A549 treated with RU486 at 1 μM for 4 hours (cell line): ENCODE measurements at places on chromosomes 1 and 21. TPM values are rescaled to one million over a fixed set of nuclear protein-coding genes. Genes with fewer than 3 reads are reported as not detected.

The AMY1C gene
- not detected in 5 replicates for total RNA-seq

The DISC1 gene
- 0.10 to 0.21 TPM (median 0.18 TPM) in 5 replicates for total RNA-seq

The ANXA9 gene
- total RNA-seq, result 0.54 to 1.3 TPM (median 0.70 TPM) in 5 replicates

The SPRR4 gene
- total RNA-seq, result not detected in 5 replicates

The ITGB2 gene
- 0.41 to 1.1 TPM (median 0.61 TPM) in 5 replicates for total RNA-seq

The E2F2 gene
- total RNA-seq, result 2.8 to 3.4 TPM (median 2.9 TPM) in 5 replicates

The ACKR1 gene
- not detected in 5 replicates for total RNA-seq

The DSCAM gene
- total RNA-seq, result not detected in 5 replicates

The WNT3A gene
- total RNA-seq, result 0.03 TPM in 1 of 5 replicates, not detected in the others

The WNT4 gene
- total RNA-seq, result 0.18 to 0.67 TPM (median 0.42 TPM) in 5 replicates

The TCHHL1 gene
- total RNA-seq, result not detected in 5 replicates

The SHE gene
- total RNA-seq, result 0.03 to 0.12 TPM (median 0.05 TPM) in 3 of 5 replicates, not detected in the others

The ZNF697 gene
- total RNA-seq, result 1.3 to 2.1 TPM (median 1.9 TPM) in 5 replicates

The REN gene
- total RNA-seq, result not detected in 5 replicates

The LAD1 gene
- 0.59 to 0.92 TPM (median 0.69 TPM) in 5 replicates for total RNA-seq

The TTC39A gene
- 1.3 to 2.4 TPM (median 1.5 TPM) in 5 replicates for total RNA-seq

The FMO5 gene
- 0.17 to 0.35 TPM (median 0.18 TPM) in 4 of 5 replicates, not detected in the other for total RNA-seq

The VWA5B1 gene
- not detected in 5 replicates for total RNA-seq

The LRRC8B gene
- total RNA-seq, result 2.9 to 6.3 TPM (median 5.6 TPM) in 5 replicates

The OR2M4 gene
- not detected in 5 replicates for total RNA-seq

The HCRTR1 gene
- not detected in 5 replicates for total RNA-seq

The SYTL1 gene
- 0.10 to 0.81 TPM (median 0.53 TPM) in 5 replicates for total RNA-seq

The SLC30A10 gene
- total RNA-seq, result 0.06 to 0.09 TPM (median 0.07 TPM) in 3 of 5 replicates, not detected in the others

The PROX1 gene
- 0.05 to 0.16 TPM (median 0.13 TPM) in 5 replicates for total RNA-seq

The RGS8 gene
- total RNA-seq, result not detected in 5 replicates

The SPRR3 gene
- total RNA-seq, result not detected in 5 replicates

The SLC45A3 gene
- 4.8 to 7.6 TPM (median 6.2 TPM) in 5 replicates for total RNA-seq

The TMEM240 gene
- 0.22 to 0.52 TPM (median 0.36 TPM) in 5 replicates for total RNA-seq

The TDRD5 gene
- 0.03 to 0.09 TPM (median 0.05 TPM) in 3 of 5 replicates, not detected in the others for total RNA-seq

The RIMS3 gene
- 0.46 to 1.1 TPM (median 0.91 TPM) in 5 replicates for total RNA-seq

The FAM72D gene
- 3.3 to 7.6 TPM (median 6.2 TPM) in 5 replicates for total RNA-seq

The S100A3 gene
- total RNA-seq, result 85.7 to 107 TPM (median 98.6 TPM) in 5 replicates

The GRIK3 gene
- total RNA-seq, result not detected in 5 replicates

The TNFRSF18 gene
- not detected in 5 replicates for total RNA-seq

The TACSTD2 gene
- total RNA-seq, result 0.14 TPM in 1 of 5 replicates, not detected in the others

The AMY2A gene
- not detected in 5 replicates for total RNA-seq

The C1orf87 gene
- total RNA-seq, result not detected in 5 replicates

The TESK2 gene
- 0.24 to 0.43 TPM (median 0.33 TPM) in 5 replicates for total RNA-seq

The DNASE2B gene
- total RNA-seq, result not detected in 5 replicates

The DCDC2B gene
- total RNA-seq, result not detected in 5 replicates

The ASTN1 gene
- not detected in 5 replicates for total RNA-seq

The RNU1-2 gene
- total RNA-seq, result 5.0 TPM in 1 of 5 replicates, not detected in the others

The FTCD gene
- not detected in 5 replicates for total RNA-seq

The PCP4L1 gene
- 0.09 to 0.13 TPM in 2 of 5 replicates, not detected in the others for total RNA-seq

The OR2T35 gene
- total RNA-seq, result not detected in 5 replicates

The FMOD gene
- 0.09 to 0.10 TPM in 2 of 5 replicates, not detected in the others for total RNA-seq

The SHISA4 gene
- total RNA-seq, result 11.4 to 20.1 TPM (median 17.0 TPM) in 5 replicates

The MARK1 gene
- 0.07 to 0.32 TPM (median 0.11 TPM) in 5 replicates for total RNA-seq

The PPP1R12B gene
- total RNA-seq, result 0.95 to 2.9 TPM (median 2.2 TPM) in 5 replicates

The ABCA4 gene
- total RNA-seq, result 0.01 to 0.10 TPM (median 0.05 TPM) in 3 of 5 replicates, not detected in the others

The IL20 gene
- not detected in 5 replicates for total RNA-seq

The SLAMF7 gene
- total RNA-seq, result 1.6 to 2.6 TPM (median 1.8 TPM) in 5 replicates
